Upper lobe of left lung (tissue), 6 donors: ENCODE measurements at places on chromosomes 13 and 19. TPM values are rescaled to one million over a fixed set of nuclear protein-coding genes. Genes with fewer than 3 reads are reported as not detected.

Gene CLEC4M
- 2.1 TPM for total RNA-seq

GRCh38 chr13:94198681-94199080, 280.8 kb downstream of the DCT start:
- H3K4me1 ChIP-seq: no peaks in the 10 kb centered on the region
- no peak overlapping the region for H3K27ac ChIP-seq
- H3K36me3 ChIP-seq: no peaks in the 10 kb centered on the region
- no peak for DNase-seq
- no peak overlapping the region for H3K4me3 ChIP-seq

- no peak for DNase-seq
- no peaks in the 10 kb centered on the region for H3K27me3 ChIP-seq
- H3K4me1 ChIP-seq: peaks cover 50% of the 10 kb centered on the region
- peak overlapping the region; percentile 37 for H3K4me3 ChIP-seq
- H3K36me3 ChIP-seq: peaks cover 41% of the 10 kb centered on the region
Observed at GRCh38 chr19:41886761-41887710, 4.1 kb downstream of the ARHGEF1 start.

GRCh38 chr13:103007427-103007762, 58.8 kb downstream of the SLC10A2 start:
- H3K4me3 ChIP-seq: no peak overlapping the region
- no peaks in the 10 kb centered on the region for H3K4me1 ChIP-seq
- no peaks in the 10 kb centered on the region for H3K27me3 ChIP-seq
- no peak overlapping the region for H3K27ac ChIP-seq
